Amniotic stem cell (primary cell): ENCODE measurements at places on chromosomes 7 and 10.

DNA sequence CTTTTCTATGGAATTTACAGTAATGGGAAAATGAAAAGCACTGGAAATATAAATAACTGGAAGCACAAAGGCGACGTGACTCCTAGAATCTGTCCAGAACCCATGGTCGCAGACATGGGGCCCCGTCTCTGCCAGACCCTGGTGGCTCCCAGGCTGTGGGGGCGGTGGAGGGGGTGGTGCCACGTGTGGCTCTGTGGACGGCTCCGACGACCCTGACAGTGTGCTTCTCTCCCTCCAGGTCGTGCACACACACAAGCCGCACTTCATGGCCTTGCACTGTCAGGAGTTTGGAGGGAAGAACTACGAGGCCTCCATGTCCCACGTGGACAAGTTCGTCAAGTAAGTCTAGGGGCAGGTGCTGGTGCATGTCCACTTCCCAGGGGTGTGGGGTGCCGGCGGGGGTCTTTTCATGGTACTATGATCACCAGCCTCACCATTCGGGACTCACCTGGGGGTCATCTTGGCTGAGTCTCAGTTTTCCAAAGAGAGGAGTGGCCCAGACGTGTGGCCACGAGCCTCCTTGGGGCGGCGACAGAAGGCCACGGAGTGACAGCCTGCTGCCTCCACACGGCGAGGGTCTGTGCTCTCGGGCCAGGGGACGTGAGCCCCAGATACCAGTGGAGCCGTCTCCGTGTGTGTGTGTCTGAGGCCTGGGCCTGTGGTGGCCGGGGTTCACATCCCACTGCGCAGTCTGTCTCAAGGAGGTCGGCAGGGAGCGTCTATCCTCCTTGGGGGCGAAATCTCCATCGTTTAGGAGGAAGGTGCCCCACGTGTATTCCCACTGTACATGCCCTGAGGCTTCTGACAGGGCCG, 108.2 kb downstream of the INPP5A start:
- no peak for DNase-seq

DNA sequence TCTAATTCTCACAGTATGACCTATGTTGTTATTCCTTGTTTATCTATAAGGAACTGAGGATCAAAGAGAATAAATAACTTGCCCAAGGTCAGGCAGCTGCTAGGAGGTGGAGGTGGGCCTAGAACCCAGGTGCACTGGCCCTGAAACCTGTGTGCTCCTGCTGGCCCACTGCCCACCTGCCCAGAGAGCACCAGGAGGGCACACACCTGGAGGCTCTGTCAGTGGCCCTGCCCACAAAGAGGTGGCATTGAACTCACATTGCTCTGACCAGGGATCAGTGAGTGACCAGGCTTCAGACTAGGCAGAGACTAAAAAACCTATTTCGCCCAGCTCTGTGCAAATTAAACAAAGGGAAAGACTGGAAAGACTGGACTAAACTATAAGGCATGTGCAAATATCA, 210.6 kb downstream of the TNS3 start:
- DNase-seq: no peak

GRCh38 chr7:102097601-102098161, 189.0 kb upstream of the SH2B2 start:
- no peak for DNase-seq

GRCh38 chr7:32915041-32915536, 23.5 kb upstream of the KBTBD2 start:
- DNase-seq: no peak

- no peak for DNase-seq
Observed at GRCh38 chr10:32948451-32948850, 9.6 kb downstream of the ITGB1 start.

DNA sequence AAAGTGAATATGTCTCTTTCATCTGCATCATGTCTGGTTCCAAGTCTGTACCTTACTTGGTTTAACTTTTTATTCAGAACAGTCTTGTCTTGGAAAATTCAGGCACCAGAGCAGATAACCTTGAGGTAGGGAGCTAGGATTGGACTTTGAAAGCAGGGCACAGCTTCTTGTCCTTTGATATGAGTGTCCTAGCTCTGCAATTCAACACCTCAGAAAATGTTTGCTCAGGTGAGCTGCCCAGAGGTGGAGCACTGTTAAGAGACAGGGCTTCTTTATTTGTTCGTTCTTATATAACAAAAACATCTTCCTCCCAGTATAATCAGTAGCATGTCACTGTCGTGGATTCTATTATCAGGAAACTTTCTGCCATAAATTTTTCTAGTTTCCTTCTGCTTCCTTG, 118.3 kb downstream of the LRRC4 start:
- DNase-seq: no peak

DNA sequence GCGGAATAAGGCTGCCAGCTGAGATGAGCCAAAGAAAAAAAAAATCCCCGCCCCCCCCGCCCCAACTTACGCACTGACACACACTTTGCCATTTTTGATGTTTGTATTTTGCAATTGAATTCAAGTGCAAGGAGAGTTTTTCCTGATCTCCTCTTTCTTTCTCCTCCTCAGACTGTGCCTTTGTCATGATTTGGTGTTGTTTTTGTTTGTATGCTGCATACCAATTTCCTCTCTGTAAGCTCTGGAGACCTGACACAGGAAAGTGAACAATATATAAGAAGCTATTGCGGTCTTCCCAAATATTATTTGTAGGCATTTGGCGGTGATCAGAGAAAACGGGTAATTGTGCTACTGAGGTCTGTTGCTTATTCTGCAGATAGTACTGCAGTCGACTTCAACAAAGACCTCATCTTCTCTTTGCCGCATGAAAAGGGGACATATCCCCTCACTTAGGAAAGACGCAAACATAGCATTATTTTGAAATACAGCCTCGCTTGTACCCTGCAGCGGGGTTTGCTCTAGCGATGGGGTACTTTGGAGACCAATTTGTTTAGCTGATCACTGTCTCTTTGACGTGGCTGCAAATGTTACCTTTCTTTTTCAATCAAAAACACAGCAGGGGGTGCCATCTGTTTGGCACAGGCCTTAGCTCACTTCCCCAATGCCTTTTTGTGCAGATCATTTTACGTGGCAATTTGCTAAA, 206.6 kb downstream of the SKAP2 start:
- DNase-seq: no peak

GRCh38 chr7:32921896-32922295, 30.3 kb upstream of the KBTBD2 start:
- DNase-seq: no peak

- no peak for DNase-seq
Observed at GRCh38 chr7:70645876-70646351, 486.0 kb upstream of the GALNT17 start.

GRCh38 chr7:86708031-86708680, 64.4 kb downstream of the GRM3 start:
- DNase-seq: no peak

DNA sequence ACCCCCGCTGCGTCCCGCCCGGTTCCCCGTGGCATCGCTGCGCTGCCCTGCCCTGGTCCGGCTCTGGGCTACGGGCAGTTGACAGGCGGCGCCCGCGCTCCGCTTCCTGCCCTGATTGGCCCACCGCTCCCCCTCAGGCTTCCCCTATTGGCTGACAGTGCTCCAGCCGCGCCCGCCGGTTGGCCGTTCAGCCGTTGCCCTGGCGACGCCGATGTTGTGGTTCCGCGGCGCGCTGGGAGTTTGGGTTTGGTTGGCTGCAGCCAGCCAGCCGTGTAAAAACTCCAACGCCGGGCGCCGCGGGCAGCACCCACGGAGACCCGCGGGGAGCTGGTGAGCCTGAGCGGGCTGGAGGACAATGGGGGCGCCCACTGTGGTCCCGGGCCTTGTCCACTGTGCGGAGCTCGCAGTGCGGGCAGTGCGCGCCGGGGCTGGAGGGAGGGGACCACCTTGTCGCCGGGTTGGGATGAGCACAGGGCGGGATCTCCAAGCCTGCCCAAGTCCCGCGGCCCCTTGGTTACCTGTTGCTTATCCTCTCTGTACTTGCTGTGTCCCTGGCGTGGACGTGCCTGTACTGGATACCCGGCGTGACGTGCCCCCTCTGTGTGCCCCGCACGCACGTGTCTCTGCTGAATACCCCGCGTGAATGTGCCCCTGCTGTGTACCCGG, at the start of gene C7orf57:
C7orf57 (plus strand) TSS at position 243 of the 666 bp plus-strand sequence. CDS start 766 bp downstream, outside the sequence.
- peak; percentile 77 for DNase-seq

DNA sequence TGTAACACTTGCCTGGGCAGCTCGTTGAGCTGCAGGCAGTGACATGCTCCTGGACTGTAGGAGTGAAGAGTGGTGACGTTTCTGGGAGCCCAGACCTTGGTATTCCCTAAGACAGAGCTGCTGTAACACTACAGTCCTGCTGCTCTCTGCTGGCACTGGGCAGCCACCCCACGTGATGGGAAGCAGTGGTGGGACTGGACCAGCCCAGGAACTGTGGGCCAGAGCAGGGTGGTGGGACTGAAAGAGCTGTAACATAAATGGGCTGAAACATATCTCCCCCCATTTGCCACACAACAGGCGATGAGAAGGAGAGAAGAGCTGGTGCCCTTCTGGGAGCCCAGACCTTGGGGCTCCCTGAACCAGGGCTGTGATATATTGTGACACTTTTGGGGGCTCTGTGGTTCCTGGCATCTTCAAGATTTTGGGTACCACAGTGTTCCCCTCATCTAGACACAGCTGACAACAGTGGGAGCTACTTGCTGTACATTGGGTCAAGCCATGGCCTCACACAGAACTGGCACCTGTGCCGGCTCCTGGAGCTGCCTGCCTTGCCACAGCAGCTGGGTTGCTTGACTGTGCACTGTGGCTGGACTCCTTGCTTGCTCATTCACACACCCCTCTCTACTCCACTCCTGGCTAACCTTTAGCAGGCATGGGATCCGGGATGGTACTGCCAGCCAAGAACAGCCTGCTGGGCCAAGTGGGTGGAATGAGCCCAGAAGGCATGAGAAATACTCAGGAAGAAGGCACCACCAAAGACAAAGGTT, 161.3 kb upstream of the PCDH15 start:
- no peak for DNase-seq

- DNase-seq: no peak
Observed at GRCh38 chr7:1576521-1577253, 6.9 kb upstream of the PSMG3 start.
